ENCODE measurements at places on chromosomes 3 and 15. TPM values are rescaled to one million over a fixed set of nuclear protein-coding genes. Genes with fewer than 3 reads are reported as not detected.

P2RY1 gene
- 12.5 TPM for total RNA-seq

PFKFB4 gene
- total RNA-seq = 14.8 TPM

DET1 gene
- 13.7 TPM for total RNA-seq

DNA sequence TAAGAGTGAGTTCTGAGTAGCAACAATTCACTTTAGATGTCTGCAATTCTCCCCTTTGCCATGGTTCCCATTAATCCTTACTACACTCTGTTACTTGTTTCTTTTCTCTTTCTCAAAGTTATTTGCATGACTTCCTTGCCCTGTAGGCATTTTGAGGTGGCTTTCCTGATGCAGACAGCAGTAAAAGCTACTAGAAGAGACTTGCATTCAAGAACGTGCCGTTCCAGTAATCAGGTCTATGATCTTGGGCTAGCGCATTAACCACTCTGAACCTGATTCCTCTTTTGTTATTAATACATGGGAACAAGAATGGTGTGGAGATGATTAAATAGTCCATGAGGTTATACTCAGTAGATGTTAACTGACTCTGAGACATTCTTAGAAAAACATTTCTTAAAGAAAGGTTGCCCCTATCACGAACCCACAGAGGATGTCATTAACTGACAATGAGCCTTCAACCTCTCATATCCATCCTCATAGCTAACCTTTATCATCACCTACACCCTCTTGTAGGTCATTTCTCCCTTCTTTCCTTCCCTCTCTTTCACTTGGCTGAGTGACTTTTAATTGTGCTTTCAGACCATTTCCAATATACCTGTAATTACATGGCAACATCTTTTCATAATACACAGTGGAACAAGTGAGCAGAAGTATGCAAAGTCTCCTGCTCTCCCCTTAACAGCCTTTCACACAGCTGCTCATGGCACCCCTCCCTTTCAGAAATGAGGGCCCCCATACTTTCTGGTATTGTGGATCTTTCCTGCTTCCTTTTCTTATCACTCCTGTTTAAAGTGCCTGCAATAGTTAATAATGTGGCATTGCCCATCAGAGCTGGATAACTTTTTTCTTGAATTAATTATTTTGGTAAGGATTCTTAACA, 175.9 kb downstream of the CHST2 start:
- H3K27me3 ChIP-seq = no peaks in the 10 kb centered on the region
- DNase-seq = no peak
- H3K4me1 ChIP-seq = peaks cover 25% of the 10 kb centered on the region
- no peak overlapping the region for H3K27ac ChIP-seq
- H3K4me3 ChIP-seq = no peak overlapping the region
- H3K36me3 ChIP-seq = no peaks in the 10 kb centered on the region

- no peaks in the 10 kb centered on the region for H3K36me3 ChIP-seq
- H3K4me1 ChIP-seq = no peaks in the 10 kb centered on the region
- no peak overlapping the region for H3K27ac ChIP-seq
- no peak overlapping the region for H3K4me3 ChIP-seq
These were observed 36.0 kb upstream of the ULK4 start for GRCh38 chr3:41997702-41998550.

- no peaks in the 10 kb centered on the region for H3K4me1 ChIP-seq
- no peaks in the 10 kb centered on the region for H3K36me3 ChIP-seq
- H3K4me3 ChIP-seq = no peak overlapping the region
These were observed 57.5 kb downstream of the USF3 start for GRCh38 chr3:113638910-113639309.

- DNase-seq = no peak
- H3K4me3 ChIP-seq = no peak overlapping the region
- no peak overlapping the region for H3K27ac ChIP-seq
- no peaks in the 10 kb centered on the region for H3K27me3 ChIP-seq
- peaks cover 9% of the 10 kb centered on the region for H3K4me1 ChIP-seq
These were observed 7.8 kb upstream of the PPM1L start for GRCh38 chr3:160748231-160748630.

- peak overlapping the region; percentile 78 for H3K27ac ChIP-seq
- no peak overlapping the region for H3K4me3 ChIP-seq
- peak; percentile 71 for DNase-seq
These were observed 35.6 kb upstream of the GYG1 start for GRCh38 chr3:148955544-148956346.

- H3K36me3 ChIP-seq = no peaks in the 10 kb centered on the region
- H3K27ac ChIP-seq = no peak overlapping the region
- H3K27me3 ChIP-seq = no peaks in the 10 kb centered on the region
These were observed 461.9 kb downstream of the AGBL1 start for GRCh38 chr15:86541540-86541939.

- no peak for DNase-seq
- H3K4me1 ChIP-seq = no peaks in the 10 kb centered on the region
- H3K4me3 ChIP-seq = no peak overlapping the region
These were observed 21.7 kb upstream of the ARHGEF3 start for GRCh38 chr3:56823421-56823926.

DNA sequence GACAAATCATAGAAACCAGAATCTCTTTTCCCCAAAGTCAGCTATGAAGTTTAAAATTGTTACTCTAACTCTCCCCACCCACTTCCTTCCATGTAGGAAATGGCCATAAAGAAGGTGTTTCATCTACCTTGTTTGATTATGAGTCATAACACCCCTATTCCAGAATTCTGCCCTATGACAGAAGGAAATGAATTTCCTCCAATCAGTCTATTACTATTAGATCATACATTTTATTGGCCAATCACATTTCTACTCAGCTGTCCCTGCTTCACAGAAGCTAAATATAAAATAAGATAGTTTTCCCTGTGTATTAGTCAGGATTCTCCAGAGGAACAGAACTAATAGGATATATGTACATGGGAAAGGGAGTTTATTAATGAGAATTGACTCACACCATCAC, 102.1 kb downstream of the TGFBR2 start:
- H3K36me3 ChIP-seq = no peaks in the 10 kb centered on the region
- H3K27ac ChIP-seq = no peak overlapping the region
- no peaks in the 10 kb centered on the region for H3K4me1 ChIP-seq
- H3K4me3 ChIP-seq = no peak overlapping the region
- no peak for DNase-seq

Data from lung (tissue), 17 donors.